ENCODE measurements at places on chromosomes 11 and 22.
A peak's percentile ranks its signal among the peaks of the same experiment; 100 is the strongest.

DNA sequence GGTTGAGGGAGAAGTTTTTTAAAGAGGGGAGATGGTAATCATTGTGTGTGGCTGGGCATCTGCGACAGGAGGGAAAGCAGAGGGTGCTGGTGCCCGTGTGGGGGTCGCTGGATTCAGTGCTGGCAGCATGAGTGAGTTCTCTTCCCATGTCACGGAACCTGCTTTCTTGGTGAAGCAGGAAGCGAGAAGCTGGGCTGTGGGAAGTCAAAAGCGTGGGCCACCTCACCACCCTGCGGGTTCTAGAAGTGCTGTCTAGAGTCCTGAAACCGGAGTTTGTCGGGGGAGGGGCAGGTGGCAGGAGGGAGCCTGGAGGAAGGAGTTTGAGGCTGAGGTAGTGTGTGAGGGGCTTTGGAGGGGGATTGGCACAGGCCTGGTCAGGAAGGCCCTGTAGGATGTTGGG, 14.2 kb downstream of the SART1 start:
- DNase-seq = no peak

DNA sequence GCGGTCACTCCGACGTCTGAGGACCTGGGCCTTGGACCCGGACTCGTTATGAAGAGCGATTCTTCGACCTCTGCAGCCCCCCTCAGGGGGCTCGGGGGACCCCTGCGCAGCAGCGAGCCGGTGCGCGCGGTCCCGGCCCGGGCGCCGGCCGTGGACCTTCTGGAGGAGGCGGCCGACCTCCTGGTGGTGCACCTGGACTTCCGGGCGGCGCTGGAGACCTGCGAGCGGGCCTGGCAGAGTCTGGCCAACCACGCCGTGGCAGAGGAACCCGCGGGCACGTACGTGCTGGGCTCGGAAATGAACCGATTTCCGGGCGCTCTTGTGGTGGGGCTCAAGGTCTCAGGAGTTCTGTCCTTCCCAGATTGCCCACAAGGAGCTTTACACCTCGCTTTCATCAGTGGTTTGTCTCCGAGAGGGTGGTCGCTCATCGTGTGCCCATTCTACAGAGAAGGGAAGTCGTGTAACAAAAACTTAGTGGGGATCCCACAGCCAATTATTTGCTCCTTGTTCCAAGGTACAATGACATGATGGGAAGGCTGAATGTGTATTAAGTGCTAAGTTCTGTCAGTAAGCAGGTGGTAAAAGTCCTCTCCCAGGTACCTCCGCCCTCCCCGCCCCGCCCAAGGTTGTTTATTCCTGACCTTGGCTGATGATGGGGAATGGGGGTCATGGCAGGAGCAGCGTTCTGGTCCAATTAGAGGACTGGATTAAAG, 695 bp downstream of the PEX26 start:
- no peak for DNase-seq

DNA sequence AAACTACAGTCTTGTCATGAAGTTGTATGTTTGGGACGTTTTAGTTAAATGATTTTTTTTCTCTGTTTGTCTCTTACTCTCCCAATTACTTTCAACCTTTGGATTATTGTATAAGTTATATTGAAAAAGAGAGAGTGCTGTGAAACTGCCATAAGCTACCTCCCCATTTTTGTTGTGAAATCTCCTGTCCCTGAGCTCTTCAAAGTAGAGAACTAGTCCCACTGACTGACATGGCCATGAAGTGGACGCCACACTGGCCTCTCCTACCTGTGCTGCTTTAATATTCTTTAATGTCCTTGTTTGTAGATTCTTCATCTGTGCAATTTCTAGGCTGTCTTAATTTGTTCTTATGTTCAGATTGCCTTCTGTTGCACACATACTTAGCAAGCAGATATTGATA, 56.3 kb downstream of the PPFIA1 start:
- DNase-seq = no peak

GRCh38 chr22:22934543-22935055, 47.0 kb downstream of the IGLL5 start:
- DNase-seq = no peak

GRCh38 chr11:32508780-32509179, 73.4 kb upstream of the WT1 start:
- DNase-seq = no peak

DNA sequence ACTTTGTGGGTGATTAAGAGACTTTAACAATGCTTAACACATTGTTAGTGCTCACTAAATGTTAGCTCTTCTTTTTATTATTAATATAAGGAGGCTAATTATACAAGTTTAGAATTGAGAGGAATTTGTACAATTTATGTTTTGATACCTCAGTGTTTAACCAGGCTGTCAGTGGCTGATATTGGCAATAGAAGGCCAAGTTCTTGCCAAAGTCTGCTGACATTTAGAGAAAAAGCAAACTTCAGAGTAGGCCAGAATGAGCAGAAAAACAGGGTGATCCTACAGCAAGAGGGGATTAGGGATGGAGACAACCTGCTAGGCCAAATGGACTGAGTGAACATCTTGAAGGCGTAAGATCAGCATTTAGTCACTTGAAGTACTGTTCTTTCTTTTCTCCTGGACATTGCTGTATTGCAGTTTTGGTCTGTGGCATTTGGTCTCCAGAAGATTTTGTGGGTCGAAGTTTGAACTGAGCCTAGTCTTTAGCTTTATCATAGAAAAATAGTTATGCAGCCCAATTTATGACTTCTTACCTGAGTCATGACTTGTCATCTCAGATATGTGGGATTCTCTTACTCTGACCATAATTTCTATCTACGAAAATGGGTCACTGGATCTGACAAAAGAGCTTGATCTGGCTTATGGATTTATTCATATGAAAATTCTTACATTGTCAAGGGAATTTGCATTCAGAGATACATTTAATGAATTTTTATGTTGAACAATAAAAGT, 9.0 kb downstream of the TRIM44 start:
- no peak for DNase-seq

DNA sequence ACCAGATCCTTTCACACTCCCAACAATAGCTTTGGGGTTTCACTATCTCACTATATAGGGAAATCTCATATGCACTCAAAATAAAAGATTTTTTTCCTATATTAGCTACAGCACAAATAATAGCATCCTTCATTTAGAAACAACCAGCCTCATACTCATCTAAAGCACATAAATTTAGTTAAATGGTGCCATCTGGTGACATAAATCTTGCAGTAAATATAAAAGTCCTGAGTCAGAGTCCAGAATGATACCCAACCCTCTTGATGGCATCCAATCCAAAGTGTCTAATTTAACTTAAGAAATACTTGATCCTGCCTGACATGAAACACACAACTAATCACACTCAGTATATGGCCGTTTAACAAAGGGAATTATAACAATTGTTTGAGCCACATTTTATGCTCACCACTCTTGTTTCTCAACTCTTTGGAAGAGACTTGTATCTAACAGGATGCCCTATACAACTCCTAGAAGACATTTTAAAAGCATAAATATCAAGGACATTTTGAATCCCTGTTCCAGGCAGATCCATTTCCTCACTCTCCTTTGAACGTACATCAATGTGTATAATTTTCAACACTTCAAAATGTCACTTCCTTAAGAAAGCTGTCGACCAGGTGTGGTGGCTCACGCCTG, 36.2 kb downstream of the DLG2 start:
- DNase-seq = no peak

DNA sequence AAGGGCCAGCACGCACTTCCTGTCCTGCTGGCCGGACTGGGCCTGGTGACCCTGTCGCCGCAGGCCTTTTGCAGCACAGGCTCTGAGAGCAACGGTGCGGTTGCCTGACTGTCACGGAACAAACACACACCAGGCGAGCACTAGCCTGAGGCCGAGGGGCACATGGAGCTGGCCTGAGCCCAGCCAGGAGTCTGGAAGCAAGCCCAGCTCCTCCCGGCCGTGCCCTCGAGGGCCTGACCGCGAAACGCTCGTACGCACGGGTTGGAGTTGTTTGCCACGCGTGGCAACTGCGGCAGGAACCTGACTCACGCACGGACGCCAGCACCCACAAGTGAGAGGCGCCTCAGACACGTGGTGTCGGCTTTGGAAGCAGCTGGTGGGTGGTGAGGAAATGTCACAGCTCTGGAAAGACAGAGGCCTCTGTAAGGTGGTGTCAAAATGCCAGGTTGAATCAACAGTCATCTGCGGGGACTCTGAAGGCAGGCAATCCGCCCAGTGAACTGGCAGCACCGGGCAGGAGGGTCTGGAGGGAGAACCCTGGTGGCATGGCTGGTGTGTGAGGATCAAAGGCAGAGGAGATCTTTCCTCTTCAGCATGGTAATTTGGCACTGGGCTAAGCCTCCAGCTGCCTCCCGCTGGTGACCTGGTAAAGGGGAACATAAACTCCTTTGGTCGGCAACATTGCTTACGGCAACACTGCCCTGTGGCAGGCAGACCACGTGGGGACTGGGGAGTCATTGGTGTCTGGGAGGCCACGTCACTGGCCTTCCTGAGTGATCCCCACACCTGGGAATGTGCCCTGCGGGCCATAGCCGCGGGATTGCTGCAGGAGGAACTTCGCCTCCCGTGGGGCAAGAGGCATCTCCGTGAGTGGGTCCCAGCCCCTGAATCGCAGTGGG, 15.3 kb upstream of the IL17REL start:
- peak; percentile 8 for DNase-seq

GRCh38 chr11:78560153-78560552, 14.5 kb downstream of the NARS2 start:
- DNase-seq = no peak

DNA sequence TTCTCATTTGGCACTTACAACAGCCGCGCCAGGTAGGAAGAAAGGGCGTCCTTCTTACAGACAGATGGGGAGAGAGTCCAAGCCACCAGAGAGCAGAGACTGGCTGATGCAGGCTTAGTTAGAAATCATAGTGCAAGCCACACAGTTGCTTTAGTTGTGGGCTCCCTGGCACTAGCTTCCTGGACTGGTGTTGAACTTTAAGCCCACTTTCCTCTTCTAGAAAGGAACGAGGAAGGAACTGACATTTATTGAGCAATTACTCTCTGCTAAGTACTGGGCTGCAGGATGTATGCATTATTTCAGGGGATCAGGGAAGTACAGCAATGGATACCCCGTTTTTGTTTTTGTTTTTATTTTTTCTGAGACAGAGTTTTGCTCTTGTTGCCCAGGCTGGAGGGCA, 3.0 kb downstream of the BACE1 start:
- no peak for DNase-seq

- no peak for DNase-seq
Measured at GRCh38 chr22:44360668-44361381, 48.1 kb upstream of the SHISAL1 start.

GRCh38 chr22:33859311-33859710, 61.0 kb downstream of the LARGE1 start:
- no peak for DNase-seq

DNA sequence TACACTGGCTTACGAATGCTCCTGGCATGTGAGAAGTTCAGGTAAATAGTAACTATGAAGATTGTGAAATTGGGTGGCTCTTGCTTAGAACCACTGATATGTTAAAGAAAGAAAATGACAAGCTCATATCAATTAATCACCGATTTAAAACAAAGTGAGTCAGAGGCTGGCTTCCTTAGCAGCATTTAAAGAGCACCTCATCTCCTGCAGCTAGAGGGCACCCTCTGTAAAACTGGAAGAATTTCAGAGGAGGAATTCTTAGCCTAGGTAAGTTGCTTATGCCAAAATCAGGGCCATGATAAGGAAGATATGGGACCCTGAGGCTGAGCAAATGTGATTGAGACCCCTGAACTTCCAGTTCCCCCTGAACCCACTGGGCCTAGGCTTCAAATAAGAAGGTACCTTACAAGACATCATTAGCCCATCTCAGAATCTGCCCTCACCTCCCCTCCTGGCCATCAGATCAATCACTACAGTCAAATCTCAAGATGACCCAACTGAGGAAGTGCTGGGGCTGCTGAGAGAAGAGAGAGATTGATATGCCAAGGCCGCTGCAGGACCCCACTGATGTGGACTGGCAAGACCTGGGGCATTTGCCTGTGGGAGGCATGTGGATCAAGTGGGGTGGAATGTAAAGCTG, 8.6 kb upstream of the CD3E start:
- no peak for DNase-seq

- DNase-seq = no peak
Measured at GRCh38 chr11:84264066-84264465, 977.9 kb upstream of the CCDC90B start.

DNA sequence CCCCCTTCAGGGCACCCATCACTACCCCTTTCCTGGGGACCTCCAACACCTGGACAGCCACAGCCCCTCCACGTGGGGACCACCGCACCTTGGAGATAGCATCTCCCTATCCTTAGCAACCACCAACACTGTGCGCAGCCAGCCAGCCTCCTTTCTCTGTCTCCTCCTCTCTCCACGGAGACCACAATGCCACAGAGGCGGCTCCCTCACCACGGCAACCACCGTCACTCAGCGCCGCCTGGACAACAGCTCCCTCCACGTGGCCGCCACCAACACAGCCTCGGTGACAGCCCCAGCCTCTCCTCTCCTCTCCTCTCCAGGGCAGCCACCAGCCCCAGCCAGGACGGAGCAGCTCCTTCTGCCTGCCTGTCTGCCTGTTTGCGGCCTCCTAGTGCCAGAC, 10.5 kb downstream of the ELFN2 start:
- DNase-seq = no peak

DNA sequence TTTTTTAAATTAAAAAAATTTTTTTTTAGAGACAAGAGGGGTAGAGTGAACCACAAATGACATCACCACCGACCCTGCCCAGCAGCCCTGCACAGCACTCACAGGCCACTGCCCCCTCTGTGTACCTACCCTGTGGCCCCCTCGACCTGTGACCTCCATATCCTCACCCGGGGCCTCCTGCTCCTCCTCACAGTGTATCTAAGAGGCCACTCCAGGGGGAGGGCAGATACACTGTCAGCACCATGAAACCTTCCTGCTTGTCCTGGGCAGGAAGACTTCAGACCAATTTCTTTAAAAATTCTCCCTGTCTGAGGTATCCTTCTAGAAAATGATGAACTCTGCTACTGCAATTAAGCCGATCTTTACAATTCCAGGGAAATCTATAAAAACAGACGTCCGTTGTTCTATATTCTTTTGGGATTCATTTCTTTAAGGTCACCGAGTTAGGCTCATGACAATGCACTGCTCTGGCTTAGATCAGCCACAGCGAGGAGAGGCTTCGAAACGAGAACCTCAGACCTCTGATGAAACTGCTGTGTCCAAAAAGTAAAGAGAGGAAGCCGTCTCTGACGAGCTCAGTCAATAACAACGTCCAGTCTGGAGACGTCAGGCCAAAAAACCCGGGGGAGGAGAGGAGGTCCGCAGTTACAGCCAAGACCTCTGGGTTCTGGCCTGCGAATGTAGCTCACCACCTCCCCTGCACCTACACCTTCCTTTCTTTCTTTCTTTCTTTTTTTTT, 17.5 kb downstream of the NFAM1 start:
- no peak for DNase-seq

GRCh38 chr11:94405062-94405833, 4.0 kb upstream of the GPR83 start:
- DNase-seq = no peak

GRCh38 chr11:39675171-39675570, 1784.3 kb downstream of the LRRC4C start:
- no peak for DNase-seq

Measured in DMS 273 treated with DMSO at 0.1 percent for 48 hours (cell line).